ENCODE measurements at places on chromosomes 11 and 22.

- DNase-seq, result no peak
Observed at GRCh38 chr11:68542617-68543016, 82.1 kb downstream of the PPP6R3 start.

DNA sequence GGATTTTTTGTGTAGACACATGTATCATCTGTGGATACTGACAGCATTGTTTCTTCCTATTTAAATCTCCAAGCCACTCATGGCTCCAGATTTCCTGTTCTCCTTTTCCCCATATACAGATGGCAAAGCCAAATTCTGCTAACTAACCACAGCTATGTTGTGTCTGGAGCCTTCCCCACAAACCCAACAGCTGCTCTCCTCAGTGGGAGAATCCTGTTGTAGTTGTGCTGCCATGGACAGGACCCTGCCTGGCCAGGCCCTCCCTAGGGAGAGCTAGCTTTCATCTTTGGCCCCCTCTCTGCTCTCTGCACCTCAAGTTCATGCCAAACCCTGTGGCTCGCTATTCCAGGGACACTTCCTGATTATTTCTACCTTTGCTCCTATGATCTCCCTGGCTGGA, 106.4 kb upstream of the CCDC90B start:
- DNase-seq, result no peak

DNA sequence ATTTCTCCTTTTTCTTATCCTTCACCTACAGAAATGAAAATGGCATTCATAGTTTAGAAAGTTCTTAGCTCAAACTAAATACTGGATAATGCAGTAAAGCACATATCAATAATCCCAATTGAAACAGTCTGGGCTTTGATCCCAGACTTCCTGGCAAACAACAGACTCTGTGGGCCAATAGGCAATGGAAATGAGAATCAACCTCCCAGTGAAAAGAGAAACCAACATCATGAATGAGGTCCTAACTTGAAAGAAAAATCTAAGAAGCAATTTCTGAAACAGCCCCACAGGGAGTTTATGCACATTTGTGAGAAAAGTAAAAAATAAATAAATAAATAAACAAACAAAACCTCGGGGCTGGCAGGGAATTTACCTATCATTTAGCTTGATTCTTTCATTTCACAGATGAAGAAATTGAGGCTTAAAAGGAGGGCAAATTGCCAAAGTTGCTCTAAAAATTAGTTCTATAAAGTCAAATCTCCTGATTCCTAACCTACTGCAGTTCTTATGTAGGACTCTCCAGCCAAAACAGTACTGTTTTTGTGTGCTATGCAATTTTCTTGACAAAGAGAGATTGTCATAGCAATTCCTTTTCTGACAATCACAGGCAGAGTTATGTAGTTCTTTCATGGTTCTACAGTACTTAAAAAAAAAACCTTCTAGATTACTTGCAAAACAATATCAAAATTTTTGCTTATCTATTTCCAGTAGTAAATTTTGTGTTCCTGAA, 265.8 kb downstream of the GRM5 start:
- no peak for DNase-seq

DNA sequence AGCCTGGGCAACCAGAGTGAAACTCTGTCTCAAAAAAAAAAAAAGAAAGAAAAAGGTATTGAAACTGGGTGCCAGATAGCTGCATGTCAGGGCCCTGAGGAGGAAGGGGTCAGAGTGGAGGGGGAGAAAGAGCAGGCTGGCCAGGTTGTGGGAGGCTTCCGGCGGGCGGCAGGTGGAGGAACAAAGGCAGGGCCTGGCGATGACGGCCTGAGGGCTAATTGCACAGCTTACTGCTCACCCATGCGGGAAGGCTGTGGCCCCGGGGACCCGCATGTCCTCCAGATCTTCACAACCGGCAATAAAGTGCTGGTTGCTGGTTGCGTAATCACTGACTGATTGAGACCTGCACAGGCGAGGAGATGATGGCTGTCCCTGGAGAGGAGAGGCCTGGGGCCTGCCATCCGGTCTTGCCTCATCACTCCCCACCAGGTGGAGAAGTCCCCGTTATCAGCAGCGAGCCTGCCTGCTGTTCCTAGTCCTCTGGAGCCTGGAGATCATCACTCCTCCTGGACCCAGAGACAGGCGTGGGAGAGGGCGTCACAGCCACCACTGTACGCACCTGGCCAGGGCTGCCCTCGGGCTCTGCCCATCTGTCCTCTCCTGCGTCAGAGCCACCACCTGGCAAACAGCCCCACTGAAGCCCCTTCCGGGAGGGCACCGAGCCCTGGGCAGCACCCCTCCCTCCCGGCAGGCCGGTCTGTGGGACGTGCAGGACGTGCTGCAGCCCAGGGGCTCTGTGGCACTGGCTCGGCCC, 18.7 kb downstream of the H19 start:
- DNase-seq, result peak; percentile 29

DNA sequence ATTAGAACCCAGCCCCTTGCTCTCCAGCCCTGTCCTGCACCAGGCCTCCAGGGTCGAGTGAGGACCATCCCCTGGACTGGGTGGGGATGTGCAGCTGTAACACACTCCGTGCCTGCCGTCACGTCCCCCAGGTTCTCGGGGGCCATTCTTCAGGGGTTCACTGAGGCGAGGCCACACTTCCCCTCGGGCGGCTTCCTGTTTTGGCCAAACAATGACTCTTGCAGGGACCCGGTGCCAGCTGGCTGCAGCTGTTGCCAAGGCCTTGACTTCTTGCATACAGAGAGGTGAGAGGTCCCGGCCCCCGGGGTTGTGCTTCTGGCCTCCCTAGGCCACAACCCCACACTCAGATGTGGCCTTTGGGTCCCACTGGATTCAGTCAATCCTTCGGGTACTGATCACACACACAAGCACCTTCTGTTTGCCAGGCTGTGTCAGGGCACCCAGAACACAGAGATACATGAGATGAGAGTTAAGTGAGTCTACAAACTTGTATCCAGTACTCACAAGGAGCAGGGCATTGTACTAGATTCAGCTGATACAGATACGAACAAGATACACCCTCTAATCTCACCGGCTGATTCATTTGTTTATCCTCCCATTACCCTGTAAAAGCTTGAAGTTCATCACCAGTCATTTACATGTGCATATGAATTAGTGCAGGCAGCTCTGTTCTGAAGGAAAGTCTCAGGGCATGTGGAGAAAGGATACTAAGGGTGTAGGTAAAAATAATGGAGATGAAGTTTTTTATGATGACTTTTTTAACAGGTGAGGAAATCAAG, 32.9 kb downstream of the LRRC32 start:
- peak; percentile 95 for DNase-seq

GRCh38 chr11:15038963-15039362, 34.4 kb upstream of the CALCB start:
- no peak for DNase-seq

DNA sequence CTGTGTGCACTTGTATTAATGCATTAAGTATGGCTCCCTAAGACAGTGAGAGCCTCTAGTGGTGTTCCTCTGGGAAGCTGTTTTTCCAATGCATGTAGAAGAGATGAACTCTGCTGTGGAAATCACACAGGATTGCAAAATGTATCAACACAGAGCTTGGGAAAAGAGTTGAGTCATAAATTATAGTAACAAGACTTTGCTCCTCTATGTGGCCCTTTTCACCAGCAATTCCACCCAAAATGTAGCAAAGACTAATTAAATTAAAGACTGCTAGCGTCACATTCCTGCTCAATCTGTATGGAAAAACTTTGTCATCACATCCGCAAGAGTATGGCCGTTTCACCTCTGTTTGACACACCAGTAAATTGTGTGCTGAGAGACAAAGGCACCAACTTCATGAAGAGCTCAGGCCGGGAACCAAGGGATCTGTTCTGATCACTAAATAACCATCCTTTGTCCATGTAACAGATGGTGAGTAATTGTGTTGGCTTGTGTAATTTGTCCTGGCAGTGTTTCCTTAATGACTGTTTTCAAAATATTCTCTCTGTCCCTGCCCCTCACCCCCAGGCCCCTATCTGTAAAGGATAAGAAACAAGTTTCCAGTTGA, 209.2 kb upstream of the SORL1-AS1 start:
- DNase-seq, result no peak

GRCh38 chr11:64278576-64279190, 5.8 kb downstream of the BAD start:
- DNase-seq, result no peak
